ENCODE measurements at places on chromosomes 7 and 10.

DNA sequence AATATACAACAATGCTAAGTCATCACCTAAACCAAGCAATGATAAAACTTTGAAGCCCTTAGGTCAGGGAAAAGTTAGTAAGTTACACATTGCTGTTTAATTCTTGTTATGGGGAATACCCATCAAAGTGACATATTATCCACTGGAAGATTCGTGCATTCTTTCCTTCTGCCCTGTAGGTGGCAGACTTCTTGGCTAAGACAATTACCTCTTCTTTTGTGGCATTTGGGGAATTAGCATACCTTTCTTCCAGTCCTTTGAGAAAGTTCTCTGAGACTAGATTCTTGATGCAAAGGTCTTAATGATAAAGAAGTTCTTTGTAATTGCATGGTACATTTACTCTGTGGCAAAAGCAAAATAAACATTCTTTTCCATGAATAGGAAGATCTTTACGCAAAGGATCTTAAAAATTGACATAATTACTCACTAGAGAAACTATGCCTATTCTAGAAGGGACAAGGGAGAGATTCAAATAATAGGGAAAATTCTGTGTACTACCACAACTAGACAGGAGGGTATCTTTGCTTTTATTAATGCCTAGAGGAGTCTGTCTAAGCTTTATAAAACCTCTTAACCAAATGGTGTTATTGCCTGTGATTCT is 395.9 kb downstream of the GRM8 start:
- DNase-seq = no peak

- DNase-seq = peak; percentile 70
Observed at GRCh38 chr10:46092524-46093081, 46.5 kb upstream of the MSMB start.

- no peak for DNase-seq
Observed at GRCh38 chr7:45681596-45682357, 107.6 kb downstream of the ADCY1 start.

- no peak for DNase-seq
Observed at GRCh38 chr10:90856261-90856660, 1.6 kb downstream of the HTR7 start.

DNA sequence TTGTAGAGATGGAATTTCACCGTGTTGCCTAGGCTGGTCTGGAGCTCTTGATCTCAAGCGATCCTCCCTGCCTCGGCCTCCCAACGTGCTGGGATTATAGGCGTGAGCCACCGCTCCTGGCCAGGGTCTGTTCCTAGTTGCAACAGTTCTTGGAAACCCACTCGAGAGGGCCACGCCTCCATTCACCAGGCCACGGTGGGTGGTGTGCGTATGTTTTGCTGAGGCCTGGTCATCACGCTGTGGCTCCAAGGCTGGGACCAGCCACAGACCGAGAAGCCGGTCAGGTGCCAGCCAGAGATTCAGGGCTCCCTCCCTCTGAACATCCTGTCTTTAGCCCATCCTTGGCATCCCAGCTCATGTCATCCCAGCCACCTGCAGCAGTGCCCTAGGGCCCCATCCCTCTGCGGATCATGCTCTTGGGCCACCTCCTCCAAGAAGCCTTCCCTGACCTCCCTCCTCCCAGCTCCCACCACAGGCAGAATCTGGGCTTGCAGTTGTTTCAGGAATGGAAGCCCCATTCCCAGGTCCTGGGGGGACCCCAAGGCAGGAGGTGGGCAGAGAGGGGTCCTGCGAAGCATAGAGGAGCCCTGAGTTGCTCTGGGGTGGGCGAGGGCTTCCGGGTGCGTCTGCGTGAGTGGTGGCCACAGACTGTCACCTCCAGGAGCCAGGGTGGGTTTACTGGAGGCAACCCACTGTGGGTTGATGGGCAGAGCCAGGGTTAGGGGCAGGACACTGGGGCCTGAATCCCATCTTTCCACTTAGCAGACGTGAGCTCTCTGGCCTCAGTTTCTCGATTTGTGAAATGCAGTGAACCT is 5.2 kb downstream of the LAT2 start:
- no peak for DNase-seq

- DNase-seq = no peak
Observed at GRCh38 chr7:121032645-121033460, 44.3 kb downstream of the CPED1 start.

- DNase-seq = no peak
Observed at GRCh38 chr10:48682265-48682664, 2.4 kb upstream of the WDFY4 start.

GRCh38 chr7:44145969-44146911 is 5.1 kb upstream of the MYL7 start:
- DNase-seq = peak; percentile 39

DNA sequence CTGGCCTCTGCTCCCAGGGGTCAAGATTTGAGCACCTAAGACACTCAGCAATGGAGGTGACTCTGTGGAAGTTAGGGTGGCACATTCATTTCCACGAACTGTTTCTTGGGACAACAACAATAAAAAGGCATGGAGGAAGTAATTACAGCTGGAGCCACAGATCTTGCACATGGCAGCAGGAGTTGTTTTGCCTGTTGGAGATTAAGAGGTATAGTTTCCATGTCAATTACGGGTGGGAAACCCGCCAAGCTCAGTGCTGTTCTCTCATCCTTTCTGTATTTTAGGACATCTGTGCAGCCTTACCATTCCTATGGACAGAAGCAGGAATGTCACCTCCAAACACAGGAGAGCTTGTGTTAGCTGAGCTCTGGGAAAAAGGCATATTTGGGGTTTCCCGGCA is 201.2 kb downstream of the SNX10 start:
- DNase-seq = no peak

- DNase-seq = no peak
Observed at GRCh38 chr10:132626019-132626760, 88.6 kb downstream of the INPP5A start.

GRCh38 chr7:11379641-11380040 is 406.0 kb downstream of the PHF14 start:
- no peak for DNase-seq

- no peak for DNase-seq
Observed at GRCh38 chr7:38694326-38694725, 63.2 kb upstream of the AMPH start.

DNA sequence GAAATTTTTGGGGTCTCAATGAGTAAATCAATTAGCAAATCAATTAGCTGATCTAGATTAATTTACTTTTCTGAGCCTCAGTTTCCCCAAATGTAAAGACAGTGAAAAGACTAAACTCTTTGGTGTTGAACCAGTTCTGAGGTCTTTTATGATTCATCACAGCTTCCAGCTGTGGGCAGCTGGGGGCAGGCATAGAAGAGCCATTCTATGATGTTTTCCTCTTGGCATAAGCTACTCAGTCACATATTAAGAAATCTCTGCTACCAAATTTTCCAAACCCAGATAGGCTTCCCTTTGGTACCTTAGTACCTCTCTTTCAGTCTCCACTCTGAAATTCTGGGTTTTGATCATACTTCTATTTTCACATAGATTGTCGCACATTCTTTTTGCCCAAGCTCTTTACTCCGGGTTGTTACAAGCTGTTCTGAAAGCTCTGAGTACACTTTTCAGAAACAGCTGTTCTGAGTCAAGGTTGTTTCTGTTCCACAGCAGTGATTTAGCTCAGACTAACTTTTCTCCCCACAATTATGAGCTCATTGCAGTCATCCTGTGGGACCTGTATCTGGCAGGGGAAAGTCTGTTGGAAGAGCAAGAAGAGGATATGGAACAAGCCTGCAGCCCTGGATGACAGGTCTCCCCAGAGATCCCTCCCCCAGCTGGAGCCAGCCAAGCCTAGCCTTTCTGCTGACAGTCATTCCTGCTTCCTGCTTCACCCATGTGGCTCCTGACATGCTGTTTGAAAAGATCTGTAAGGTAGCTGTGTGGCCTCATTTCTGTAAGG is 599.6 kb upstream of the GHITM start:
- no peak for DNase-seq

DNA sequence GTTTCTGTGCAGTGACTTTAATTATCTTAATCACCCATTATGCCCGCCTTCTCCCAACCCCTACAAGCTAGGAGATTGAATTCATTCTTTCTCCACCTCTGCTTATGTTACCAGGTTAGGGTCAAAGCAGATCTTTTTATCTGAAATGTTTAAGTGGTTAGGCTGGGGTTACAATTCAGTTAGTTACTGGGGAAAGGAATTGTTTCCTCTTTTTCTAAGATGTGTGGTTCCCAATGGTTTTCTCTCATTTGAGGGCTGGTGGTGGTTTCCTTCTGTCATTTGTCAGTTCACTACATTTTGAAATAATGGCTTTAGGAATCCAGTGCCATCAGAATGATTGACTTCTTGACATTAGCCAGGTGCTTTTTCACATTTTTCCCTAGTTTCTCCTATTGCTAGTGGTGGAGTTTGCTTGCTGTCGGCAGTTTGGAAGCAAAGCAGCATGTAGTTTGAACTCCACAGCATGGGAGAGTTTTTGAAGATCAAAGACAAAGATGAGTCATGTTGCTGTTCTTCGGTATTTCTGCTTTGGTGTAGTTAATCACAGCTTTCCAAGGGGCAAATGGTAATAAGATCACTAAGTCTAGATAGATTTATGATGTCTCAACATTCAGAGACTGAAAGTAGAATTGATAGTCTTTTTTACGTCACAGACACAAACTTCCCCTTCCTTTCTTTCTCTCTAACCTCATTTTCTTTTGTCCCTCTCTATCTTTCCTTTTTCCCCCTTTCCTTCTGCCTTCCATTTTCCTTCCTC is 168.2 kb downstream of the SND1 start:
- DNase-seq = no peak

DNA sequence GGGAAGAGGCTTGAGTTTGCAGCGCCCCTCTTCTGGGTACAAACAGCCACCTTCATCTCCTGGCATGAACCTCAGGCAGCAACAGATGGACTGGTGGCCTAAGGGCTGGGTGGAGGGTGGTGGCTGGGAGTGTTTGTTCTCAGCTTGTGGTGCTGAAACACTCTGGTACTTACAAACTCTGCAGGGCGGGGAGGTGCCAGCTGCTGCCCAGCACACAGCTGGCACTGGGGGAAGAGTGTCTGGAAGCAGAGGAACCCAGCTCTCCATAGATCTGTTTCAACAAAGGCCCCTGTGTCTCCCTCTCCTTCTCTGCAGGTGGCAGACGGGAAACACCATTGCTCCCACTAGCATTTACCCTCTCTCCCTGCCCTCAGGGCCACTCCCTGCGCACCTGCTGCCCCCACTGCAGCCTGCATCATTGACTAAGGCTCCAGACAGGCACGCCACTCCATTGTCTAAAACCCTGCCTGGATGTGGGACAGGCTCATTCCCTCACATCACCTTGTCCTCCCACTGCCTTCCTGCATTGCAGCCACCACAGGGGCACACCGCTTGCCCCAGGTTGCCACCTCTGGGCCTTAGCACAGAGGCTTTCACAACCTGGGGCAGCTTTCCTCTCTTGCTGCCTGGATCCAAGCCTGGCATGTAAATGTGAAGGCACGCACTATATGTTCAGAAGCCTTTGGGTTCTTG is 6.5 kb downstream of the ARHGAP22 start:
- no peak for DNase-seq

DNA sequence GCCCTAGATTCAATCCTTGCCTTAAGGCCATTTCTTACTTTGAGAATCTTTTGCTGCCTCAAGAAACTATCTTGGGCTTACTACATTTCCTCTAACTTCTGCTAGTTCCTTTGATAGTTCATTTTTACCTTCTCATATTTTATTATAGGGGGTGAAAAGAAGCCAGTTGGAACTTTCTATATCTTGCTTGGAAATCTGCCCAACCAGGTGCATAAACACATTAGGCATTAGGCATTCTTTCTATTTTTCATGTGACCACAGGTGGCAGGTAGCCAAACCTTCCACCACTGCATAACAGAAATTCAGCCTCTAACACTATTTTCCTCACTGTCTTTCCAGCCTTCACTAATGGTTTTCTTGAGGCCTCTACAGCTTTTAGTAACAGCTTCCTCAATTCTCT is 300.0 kb upstream of the SP8 start:
- DNase-seq = no peak

DNA sequence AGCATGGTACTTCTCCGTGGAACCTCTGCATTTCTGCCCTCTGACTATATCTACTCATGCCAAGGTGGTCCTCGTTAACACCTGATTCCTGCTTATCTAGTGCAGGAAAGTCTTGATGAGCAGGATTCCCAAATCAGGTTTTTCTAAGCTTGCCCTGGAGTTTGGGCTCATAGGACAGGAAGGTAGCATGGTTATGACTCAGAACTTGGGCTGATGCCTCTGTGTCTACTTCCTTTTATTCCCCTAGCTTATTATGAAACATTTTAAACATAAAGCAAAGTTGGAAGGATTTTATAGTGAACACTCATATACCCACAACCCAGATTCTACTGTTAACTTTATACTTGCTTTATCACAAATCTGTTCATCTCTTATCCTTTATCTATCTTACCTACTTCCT is 5.6 kb downstream of the SUFU start:
- no peak for DNase-seq

GRCh38 chr10:101851411-101852116 is 8.0 kb upstream of the KCNIP2 start:
- no peak for DNase-seq

GRCh38 chr10:77156406-77156879 is 481.2 kb downstream of the KCNMA1 start:
- no peak for DNase-seq

- no peak for DNase-seq
Observed at GRCh38 chr7:26784118-26784517, 80.3 kb downstream of the SKAP2 start.

GRCh38 chr10:79202188-79203013 is 133.6 kb downstream of the ZMIZ1 start:
- DNase-seq = no peak

DNA sequence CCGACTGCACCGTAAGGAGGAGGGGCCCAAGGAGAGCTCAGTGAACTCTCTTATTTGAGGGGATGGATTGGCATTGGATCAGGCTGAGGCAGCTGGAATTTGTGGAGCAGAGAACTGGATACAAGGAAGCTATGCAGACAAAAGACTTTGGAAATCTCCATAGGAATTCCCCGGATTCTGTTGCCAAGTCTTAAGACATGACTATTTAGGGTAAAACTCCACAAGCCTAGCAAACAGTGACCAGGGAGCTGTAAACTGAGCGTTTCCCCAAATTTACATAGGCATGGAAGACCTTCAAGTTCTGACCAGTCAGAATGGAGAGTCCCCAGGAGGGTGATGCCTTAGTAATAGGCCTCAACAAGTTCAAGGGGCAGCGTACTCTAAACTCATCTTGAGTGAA is 82.5 kb upstream of the PCBD1 start:
- DNase-seq = no peak

DNA sequence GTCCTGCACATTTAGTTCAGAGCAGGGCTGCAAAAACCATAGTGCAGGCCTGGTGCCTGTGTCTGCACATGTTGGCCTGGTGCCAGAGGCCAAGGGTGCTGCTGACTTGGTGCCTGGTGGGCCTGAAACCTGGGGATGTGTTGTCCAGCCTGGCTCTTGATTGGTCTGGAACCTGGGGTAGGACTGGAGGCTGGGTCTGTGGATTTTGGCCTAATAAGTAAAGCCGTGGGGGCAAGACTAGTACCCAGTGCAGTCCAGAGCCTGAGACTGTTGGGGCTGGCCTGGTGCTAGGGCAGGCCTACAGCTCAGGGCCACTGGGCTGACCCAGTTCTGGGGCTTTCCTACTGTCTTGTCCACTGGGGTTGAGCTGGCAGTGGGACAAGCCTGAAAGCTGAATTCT is 817.9 kb downstream of the DNAJB9 start:
- DNase-seq = no peak

Data from CD4-positive, alpha-beta T cell (primary cell).